ENCODE measurements at places on chromosomes 7 and 10. TPM values are rescaled to one million over a fixed set of nuclear protein-coding genes. Genes with fewer than 3 reads are reported as not detected.

PRSS2 gene
- not detected for total RNA-seq

TDRD1 gene
- total RNA-seq = 0.16 TPM

ZNF365 gene
- total RNA-seq = 0.36 TPM

SFRP5 gene
- total RNA-seq = 0.90 TPM

EBF3 gene
- total RNA-seq = 38.5 TPM

TAF6 gene
- 51.4 TPM for total RNA-seq

SLC18A3 gene
- total RNA-seq = 1.3 TPM

CHAT gene
- total RNA-seq = not detected

FAM149B1 gene
- 11.3 TPM for total RNA-seq

ZNF3 gene
- 17.8 TPM for total RNA-seq

BICC1 gene
- 81.6 TPM for total RNA-seq

C10orf67 gene
- not detected for total RNA-seq

PPP1R17 gene
- total RNA-seq = not detected

DPYSL4 gene
- total RNA-seq = 47.1 TPM

ANKRD30A gene
- not detected for total RNA-seq

PTF1A gene
- not detected for total RNA-seq

GNAT3 gene
- total RNA-seq = not detected

TSPAN15 gene
- 6.0 TPM for total RNA-seq

IFIT1B gene
- not detected for total RNA-seq

ANKRD7 gene
- total RNA-seq = not detected

MYOZ1 gene
- not detected for total RNA-seq

PDK4 gene
- 42.9 TPM for total RNA-seq

MBL2 gene
- total RNA-seq = not detected

GJC3 gene
- not detected for total RNA-seq

METTL27 gene
- total RNA-seq = 4.5 TPM

HOXA7 gene
- not detected for total RNA-seq

Data from cardiac atrium fibroblast (primary cell).